Femur (tissue), 1 donor: ENCODE measurements at places on chromosomes 12 and 14.

- no peak for DNase-seq
Observed at GRCh38 chr12:32891956-32892355, 4.6 kb downstream of the PKP2 start.

- no peak for DNase-seq
Observed at GRCh38 chr12:43100231-43100630, 451.8 kb downstream of the ADAMTS20 start.

GRCh38 chr12:103573185-103573584 is 13.9 kb upstream of the STAB2 start:
- DNase-seq: no peak

GRCh38 chr12:1289371-1290155 is 298.5 kb downstream of the ERC1 start:
- no peak for DNase-seq

GRCh38 chr14:105944632-105945610 is 418.5 kb downstream of the TMEM121 start:
- no peak for DNase-seq

DNA sequence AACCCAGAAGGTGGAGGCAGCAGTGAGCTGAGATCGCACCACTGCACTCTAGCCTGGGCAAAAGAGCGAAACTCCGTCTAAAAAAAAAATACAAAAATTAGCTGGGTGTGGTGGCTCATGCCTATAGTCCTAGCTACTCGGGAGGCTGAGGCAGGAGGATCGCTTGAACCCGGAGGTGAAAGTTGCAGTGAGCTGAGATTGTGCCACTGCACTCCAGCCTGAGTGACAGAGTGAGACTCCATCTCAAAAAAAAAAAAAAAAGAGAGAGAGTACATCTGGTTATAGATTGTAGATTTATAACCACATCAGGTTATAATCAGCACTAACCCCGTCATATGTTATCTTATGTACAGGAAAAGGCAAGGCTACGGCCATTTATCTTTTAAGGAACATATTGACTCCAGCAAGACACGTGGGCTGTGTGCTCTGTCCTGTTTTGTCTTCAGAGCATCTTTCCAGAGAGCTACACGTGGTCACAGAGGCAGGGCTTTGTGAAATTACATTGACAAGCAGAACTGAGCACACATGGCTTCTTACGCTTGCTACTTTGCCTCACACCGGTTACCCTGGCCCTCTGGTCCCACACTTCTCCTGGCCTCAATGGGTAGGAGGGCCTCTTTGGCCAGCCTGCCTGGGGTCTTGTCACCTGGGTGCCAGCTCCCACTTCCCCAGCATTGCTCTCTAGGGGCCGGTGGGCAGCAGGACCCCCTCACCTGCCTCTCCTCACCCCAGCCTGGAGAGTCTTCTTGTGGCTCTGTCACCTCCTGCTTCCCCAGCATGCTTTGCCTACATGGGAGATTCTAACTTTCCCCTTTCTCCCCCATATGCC is 6.8 kb upstream of the DYNC1H1 start:
- no peak for DNase-seq

DNA sequence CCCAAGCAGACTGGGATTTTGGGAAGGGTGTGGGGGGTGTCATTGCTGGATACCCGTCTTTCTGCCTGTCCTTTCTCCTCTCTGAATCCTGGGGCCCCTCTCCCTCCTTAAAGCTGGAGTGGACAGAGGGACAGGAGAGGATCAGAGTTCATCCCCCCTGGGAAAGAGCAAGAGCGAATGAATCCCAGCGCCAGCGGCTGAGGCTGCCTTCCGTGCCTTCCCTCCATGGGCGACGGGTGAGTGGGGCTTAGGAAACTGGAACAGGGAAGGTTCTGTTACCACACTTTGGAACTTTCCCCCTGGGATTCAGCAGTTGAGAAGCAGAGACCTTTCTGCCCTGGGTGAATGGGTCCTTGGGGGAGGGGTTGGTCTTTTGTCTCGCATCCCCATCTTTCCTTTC is 16.2 kb upstream of the RIN3 start:
- no peak for DNase-seq

DNA sequence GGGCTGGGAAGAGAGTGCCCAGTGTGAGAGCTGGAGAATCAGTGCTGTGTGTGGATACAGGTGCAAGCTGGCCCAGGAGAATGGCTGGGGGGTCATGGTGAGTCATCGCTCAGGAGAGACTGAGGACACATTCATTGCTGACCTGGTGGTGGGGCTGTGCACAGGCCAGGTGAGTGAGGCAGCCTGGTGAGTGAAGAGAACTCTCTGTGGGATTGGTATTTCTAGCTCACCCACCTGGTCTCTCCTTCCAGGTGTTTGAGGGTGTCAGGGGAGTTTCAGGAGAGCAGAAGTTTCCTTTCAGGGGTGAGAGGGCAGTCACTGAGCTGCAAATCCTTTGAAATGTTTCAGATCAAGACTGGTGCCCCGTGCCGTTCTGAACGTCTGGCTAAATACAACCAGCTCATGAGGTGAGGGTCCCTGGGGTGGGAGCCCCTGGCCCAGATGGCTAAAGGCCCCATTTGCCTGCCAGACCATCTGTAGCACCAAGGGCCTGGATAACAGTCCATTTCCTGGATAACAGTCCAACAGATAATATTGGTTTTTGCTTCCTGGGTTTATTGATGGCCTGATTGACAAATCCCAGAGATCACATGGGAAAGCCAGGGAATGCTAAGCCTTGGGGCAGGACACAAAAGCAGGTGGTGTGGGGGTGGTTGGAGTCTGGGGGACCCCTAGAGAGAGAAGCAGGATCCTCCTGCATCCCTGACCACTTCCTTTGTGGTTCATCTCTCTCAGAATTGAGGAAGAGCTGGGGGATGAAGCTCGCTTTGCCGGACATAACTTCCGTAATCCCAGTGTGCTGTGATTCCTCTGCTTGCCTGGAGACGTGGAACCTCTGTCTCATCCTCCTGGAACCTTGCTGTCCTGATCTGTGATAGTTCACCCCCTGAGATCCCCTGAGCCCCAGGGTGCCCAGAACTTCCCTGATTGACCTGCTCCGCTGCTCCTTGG is 5.5 kb upstream of the ATN1 start:
- no peak for DNase-seq

GRCh38 chr12:42981379-42981778 is 391.8 kb upstream of the PRICKLE1 start:
- no peak for DNase-seq

- peak; percentile 42 for DNase-seq
Observed at GRCh38 chr14:55454264-55455002, 14.0 kb upstream of the TBPL2 start.
